Central memory CD4-positive, alpha-beta T cell (primary cell): ENCODE measurements at places on chromosomes 6 and 20.

DNA sequence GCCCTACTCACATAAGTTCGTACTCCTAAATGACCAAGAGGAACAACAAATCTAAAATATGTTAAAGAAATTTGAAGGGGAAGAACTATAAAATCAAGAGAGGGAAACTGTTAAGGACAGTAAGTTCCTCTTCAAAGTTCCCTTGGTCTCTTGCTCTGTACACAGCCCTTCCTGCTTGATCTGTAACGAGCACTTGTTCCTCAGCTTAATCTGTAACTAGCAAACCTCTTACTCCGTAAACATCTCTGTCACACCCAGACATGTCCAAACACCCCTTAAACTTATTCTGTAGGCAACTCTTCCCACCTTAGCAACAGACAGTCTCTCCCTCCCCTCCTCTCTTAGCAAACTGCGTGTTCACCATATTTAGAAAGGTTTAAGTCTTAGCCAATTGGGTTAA, 29.9 kb downstream of the PLN start:
- DNase-seq: no peak

GRCh38 chr6:151240036-151240685, 394 bp downstream of the AKAP12 start:
- DNase-seq: no peak

DNA sequence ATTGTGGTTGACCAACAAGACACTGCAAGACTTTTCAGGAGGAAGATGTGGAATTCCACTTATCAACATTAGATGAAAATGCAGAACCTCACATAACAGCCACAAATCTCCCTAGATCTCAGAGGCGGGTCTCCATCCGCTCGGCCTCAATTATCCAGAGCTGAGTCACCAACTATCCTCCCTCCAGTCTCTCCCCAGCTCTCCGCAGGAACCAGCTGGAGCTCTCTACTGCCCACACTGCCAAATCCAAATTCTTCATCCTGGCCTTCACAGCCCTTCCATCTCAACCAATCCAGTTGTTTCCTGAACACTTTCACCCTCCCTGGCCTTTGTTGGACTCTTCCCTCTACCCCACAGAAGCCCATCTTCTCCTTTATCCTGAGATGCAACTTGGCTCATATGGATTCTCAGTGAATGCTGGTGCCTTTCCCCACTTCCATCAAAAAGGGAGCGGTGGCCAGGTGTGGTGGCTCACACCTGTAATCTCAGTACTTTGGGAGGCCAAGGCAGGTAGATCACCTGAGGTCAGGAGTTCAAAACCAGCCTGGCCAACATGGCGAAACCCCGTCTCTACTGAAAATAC, 3.5 kb upstream of the TGIF2 start:
- DNase-seq: no peak

- DNase-seq: no peak
These were observed 88.4 kb upstream of the JAG1 start for GRCh38 chr20:10762216-10762615.

- no peak for DNase-seq
These were observed 424.3 kb upstream of the ARID1B start for GRCh38 chr6:156352861-156353260.

DNA sequence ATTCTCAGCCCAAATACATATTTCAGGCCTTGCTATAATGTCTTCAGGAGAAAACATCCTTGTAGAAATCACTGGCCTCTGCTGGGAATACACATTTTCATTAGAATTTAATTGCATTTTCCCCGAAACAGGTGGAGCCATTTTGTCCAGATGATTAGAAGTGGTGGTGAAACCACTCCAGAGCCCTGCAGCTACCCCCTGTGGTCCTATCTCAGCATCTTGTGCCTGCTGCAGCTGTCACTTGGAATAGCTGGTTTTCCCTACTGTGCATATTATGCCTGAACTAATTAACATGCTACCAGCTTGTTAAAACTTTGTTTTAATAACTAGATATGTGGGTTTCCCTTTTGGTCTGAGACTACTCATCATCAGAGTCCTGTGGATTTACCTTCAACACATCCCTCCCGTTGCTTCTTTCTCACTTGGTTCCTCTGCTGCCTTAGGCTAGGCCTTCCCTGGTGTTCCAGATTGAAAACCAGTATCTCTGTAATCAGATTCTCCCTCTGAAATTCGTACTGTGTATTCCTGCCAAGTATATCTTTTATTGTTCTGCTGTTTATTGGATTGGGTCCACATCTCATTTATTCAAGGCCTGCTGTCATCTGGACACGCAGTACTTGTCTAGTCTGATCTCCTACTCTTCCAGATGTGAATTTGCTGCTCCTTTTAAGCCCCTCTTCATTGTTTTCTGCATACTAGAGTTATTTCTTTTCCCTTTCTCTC, 15.2 kb downstream of the DNAH8 start:
- DNase-seq: no peak

DNA sequence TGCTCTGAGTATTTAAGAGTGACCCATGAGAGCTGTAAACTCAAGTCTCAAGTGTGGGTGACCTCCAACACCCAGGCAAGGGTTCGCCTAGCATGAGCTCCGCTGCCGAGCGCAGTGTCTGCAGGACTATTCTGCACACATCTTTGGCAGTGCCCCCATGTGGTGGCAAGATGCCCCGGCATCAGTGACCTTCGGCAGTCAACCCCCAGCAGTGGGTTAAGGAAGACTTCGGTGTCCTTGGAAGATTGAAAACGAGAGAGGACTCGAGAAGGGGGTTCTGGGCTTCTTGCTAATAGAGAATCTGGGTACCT, 43.1 kb downstream of the RBM38 start:
- DNase-seq: no peak

DNA sequence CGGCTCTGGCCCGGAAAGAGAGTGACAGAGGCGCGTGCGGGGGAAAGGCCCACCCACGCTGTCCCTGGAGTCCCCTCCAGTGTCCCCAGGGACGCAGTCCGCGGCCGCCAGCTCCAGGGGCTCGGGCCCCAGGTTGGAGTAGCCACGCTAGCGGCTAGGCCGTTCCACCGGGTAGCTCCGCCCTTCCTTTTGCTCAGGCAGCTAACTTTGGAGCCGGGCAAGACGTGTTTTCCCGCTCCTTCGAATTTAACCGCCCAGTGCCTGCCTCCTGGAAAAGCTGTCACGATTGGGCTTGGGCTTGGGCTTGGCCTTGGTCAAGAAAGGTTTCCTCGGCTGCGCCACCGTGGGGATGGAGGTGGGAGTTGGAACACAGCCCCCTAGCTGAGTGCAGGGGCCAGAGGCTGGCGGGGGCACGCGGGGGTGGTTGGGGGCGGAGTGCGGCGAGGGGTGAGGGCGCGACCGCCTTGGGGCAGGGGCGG, 4.7 kb downstream of the LINC00237 start:
- DNase-seq: no peak

DNA sequence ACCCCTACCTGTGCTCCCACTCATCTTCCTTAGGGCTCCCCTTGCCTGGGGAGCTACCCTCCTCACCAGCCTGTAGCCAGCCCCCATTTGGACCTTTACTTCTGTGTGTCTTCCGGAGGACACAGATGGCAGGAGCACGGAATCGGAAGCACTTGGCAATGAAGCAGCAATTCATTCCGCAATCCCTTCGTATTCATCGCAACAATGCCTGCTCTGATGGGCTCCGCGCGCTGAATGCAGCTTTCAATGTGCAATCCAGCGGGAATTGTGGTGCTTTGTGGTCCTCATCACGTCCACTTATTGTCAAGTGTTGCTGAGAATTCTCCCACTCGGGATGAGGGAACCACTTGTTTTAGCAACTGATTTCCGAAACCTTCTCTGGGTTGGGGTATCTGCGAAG, 336.0 kb downstream of the DHX35 start:
- DNase-seq: no peak

GRCh38 chr6:157791450-157791849, 31.6 kb upstream of the SNX9 start:
- DNase-seq: no peak
